ENCODE measurements at places on chromosomes 7 and 10.

GRCh38 chr10:97822261-97822687 lies 27.4 kb upstream of the GOLGA7B start:
- DNase-seq: no peak

GRCh38 chr10:37711617-37712488 lies 145.6 kb downstream of the ZNF248 start:
- DNase-seq: no peak

DNA sequence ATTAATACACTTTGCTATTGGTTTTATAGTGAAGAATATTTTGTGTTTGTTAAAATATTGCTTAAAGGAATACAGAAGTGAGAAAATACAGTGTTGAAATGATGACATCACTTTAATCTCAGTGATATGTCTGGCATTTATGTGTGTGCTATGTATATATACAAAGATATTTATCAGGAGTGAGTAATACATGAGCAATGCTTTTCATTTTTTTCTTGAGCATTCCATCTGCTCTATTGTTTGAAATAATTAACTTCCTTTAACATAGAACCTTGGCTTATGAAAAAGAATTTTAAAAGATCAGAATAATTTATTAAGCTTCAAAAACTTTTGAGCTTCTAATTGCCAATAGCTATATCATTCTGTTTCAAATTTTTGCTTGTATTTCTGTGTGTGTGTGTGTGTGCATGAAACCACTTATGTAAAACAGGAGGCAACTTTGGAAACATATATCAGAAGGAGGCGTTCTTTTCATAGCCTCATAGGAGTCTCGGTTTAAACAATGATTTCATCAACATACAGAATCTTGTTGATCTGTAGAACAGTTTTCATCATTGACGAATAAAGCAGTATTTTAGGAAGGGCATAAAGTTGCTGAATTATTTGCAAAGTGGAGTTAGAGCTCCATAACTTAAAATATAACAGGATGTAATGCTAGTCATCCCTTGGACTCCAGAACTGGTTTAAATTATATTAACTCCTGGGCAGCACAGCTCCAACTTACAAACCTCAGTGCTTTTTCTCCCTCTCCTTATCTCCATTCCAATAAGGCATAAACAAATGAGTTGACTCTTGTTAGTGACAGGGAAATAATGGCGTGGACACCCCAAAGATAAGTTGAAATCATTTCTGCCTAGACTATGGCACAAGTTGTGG lies 228.4 kb upstream of the DGKB start:
- no peak for DNase-seq

DNA sequence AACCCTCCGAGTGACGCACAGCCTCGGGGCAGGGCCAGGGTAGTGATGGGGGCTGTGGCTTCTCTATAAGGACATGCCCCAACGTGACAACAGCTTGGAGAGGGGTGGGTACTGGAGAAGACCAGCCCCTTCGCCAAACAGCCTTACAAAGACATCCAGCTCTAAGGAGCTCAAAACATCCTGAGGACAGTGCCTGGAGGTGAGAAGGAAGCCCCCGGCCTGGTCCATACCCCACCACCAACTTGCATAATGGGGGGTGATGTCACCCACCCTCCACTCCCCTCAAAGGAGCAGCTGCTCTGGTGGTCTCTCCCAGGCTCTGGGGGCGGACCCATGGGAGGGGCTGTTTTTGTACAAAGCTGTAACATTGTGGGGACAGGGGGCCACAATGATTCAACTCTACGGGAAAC lies 15.1 kb downstream of the PRSS2 start:
- DNase-seq: peak; percentile 64

- DNase-seq: no peak
Measured at GRCh38 chr10:60820093-60820754, 41.9 kb downstream of the CDK1 start.

DNA sequence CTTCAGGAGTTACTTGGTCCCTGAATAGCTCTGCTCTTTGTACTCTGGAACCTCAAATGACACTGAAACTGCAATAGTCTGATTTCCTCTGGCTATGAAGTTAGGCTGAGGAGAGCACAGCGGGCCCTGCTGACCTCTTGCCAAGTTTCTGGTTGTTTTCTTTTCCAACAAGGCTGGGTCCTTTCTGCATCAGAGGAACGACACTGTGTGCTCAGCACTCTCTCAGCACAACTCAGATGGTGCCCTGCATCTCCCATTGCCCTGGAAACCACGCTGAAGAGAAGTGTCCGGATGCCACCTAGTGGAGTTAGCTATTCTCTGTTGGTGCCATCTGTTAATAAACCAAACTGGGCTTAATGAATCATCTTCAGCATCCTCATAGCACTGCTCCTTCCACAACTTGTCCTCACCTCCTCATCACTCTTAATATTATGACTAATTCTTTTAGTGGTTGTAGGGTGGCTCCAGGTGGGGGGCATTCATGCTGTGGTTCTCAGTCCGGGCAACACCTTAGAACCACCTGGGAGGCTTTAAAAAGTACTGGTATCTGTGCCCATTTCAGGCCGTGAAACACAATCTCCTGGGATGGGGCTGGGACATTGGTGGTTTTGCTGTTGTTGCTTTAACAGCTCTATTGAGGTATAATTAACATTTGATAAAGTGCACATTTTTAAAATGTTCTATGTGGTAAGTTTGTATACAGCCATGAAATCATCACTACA lies 8.2 kb upstream of the EFCAB10 start:
- no peak for DNase-seq
